Progenitor cell of endocrine pancreas (in vitro differentiated cells): ENCODE measurements at places on chromosomes 4 and X.

GRCh38 chr4:98341309-98341708 is 80.1 kb downstream of the RAP1GDS1 start:
- DNase-seq: no peak

DNA sequence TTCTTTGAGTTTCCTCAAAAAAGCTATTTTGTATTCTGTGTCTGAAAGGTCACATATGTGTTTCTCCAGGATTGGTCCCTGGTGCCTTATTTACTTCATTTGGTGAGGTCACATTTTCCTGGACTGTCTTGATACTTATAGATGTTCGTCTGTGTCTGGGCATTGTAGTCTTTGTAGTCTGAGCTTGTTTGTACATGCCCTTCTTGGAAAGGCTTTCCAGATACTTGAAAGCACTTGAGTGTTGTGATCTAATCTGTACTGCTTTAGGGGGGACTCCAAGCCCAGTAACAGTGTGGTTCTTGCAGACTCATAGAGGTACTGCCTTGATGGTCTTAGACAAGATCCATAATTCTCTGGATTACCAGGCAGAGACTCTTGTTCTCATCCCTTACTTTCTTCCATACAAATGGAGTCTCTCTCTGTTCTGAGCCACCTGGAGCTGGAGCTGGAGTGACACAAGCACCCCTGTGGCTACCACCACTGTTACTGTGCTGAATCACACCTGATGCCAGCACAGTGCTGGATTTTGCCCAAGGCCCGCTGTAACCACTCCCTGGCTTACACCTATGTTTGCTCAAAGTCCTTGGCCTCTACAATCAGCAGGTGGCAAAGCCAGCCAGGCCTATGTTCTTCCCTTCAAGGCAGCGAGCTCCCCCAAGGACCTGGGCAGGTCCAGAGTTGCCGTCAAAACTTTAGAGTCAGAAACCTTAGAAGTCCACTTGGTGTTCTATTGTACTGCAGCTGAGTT is 72.3 kb upstream of the EFHC2 start:
- no peak for DNase-seq

DNA sequence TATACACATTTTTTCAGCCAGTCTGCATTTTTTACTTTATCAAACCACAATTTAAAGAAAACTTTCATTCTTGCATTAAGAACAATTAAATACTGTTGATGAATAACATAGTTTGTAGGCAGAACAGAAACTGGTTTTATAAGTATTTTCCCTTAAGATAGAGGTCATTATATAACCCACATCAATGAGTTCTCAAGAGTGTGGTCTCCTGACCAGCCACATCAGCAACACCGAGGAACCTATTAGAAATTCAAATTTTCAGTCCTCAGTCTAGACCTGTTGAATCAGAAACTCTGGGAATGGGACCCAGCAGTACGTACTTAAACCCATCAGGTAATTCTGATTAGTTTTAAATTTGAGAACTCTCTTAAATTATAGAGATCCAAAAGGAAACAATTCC is 299.6 kb upstream of the ARSJ start:
- DNase-seq: no peak

DNA sequence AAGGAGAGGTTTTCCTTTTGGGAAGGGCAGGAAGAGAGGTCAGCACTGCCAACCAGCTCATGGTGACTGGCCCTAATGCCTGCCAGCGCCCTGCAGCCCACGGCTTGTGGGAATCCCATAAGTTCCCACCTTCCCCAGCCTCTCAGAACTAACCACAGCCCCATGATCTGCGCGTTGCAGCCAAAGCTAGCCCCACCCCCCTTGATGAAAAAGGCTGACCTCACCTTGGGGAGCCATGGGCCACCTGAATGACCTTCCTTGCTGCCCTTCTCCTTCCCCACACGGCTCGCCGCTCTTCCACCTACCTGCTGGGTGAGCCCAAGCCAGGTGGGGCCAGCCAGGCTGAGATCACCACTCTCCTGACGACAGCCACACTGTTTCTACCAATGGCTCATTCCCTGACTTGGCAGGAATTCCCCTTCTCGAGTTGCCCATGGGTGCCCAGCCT is 3.9 kb upstream of the ELF4 start:
- DNase-seq: no peak

GRCh38 chrX:119008110-119008744 is 33.8 kb downstream of the LONRF3 start:
- DNase-seq: no peak
